Activated effector memory CD4-positive, alpha-beta T cell treated with anti-CD3 and anti-CD28 coated beads, Interleukin-2, amount 50 U/mL, for 16 hours (primary cell): ENCODE measurements at places on chromosomes 7 and 10.
A peak's percentile ranks its signal among the peaks of the same experiment; 100 is the strongest.

DNA sequence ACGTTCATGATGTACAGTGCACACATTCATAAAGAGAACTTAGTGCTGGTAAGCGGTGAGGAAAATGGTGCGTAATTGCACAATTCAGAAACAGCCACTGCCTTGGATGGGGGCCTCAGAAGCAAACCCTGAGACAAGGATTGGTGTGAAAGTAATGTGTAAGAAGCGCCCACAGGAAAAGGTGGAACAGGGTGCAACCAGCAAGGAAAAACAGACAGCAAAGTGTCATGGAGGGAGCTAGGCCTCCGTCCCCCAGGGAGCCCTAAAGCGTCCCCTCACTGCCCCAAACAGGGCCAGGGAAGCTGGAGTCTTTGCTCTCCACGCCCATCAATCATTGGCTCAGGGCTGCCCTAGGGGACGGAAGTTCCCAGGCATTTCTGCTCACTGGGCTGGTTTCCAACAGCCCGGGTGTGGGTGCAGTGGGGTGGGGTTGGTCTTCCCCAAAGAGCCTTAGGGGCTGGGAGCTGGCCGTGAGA is 9.6 kb upstream of the C10orf105 start:
- DNase-seq, result no peak

DNA sequence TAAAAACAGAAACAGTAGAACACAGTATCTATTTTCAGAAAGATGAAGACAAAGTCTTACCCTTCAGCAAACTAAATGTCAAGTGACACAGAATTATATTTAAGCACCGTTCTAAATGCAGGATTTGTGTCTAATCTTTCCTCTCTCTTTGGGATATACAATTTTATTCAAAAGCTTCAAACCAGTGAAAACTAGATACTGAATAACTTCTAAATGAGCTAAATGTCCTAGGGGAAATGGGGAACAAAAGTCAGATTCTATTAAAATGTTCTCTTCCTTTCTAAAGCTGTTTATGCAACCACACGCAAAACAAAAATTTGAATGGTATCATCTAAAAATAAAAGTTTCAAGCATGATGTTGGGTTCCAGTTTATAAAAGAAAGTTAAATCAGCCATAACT is 136.4 kb upstream of the AOAH start:
- DNase-seq, result no peak

- peak; percentile 27 for DNase-seq
Observed at GRCh38 chr7:1707756-1708595, 37.9 kb downstream of the ELFN1 start.

GRCh38 chr10:128065881-128066534 is 60.2 kb downstream of the MKI67 start:
- peak; percentile 60 for DNase-seq

DNA sequence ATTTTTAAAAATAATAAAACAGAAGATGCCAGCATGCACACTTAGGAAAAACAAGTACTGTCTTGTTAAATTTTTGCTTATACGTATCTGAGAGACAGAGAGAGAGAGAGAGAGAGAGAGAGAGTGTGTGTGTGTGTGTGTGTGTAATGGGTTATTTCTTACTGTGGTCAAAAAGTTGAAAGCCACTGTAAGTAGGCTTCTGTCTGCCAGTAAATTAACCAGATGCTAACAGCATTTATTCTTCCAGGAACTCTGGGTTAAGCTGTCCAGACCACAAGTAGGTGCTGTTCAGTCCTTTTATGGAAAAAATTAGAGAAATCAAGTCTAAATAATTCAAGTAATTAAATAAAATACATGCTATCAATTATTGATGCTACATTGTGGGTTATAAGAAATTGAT is 39.7 kb downstream of the RNF32 start:
- DNase-seq, result no peak

GRCh38 chr7:129188892-129189660 is 643 bp downstream of the SMO start:
- no peak for DNase-seq

DNA sequence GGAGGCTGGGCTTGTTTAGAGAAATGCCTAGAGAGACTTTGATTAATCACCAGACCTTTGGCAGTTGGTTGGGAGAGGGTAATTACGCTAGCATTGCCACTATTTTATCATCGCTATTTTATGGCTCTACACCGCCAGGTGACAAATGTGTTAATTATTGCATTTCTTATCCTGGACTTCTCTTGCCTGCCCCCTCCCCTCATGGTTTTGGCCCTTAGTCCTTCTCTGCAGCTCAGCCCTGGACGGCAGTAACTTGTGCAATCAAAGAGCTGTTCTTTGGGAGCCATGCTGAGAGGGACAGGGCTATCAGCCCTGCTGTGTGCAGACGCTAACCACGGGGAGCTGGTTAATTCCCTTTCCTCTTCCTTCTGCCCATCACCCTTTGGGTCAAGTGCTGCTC is 585.0 kb downstream of the AUTS2 start:
- DNase-seq, result no peak
